ENCODE measurements at places on chromosomes 1 and 21.

- DNase-seq = peak; percentile 24
Measured at GRCh38 chr1:155910621-155911121, 478 bp downstream of the RIT1 start.

DNA sequence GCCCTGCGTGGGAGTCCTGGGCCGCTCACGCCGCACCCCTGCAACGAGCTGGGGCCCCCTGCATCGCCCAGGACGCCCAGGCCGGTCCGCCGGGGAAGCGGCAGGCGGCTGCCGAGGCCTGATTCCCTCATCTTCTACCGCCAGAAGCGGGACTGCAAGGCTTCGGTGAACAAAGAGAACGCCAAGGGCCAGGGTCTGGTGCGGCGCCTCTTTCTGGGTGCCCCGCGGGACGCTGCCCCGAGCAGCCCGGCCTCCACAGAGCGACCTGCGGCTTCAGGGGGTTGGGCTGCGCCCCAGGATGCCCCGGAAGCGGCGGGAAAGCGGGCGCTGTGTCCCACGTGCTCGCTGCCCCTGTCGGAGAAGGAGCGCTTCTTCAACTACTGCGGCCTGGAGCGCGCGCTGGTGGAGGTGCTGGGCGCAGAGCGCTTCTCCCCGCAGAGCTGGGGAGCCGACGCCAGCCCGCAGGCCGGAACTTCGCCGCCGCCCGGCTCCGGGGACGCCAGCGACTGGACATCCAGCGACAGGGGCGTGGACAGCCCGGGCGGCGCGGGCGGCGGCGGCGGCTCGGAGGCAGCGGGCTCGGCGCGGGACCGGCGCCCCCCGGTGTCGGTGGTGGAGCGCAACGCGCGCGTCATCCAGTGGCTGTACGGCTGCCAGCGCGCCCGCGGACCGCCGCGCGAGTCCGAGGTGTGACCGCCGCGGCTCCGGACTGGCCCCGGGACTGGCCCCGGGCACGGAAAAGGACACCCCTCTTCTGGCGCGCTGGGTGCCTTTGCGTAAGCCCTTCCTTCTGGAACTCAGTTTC is 2.7 kb downstream of the FAM110D start:
- no peak for DNase-seq

DNA sequence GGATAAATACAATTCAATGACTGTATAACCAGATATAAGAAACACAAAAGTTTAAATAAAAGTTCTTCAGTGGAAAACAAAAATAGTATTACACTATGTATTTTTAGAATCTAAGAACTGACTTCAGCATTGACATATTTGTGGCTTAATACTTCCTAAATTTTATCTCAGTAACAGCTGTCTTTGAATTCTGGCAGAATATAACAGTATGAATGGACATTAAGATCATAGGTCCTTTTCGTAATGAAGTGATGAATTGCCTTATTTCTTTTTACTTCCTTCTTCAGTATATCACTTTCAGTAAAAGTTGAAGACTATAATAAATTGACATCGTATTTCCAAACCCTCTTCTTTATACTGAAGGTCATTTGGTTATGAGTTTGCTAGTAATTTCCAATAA is 1030.0 kb downstream of the MRPL39 start:
- DNase-seq = no peak

DNA sequence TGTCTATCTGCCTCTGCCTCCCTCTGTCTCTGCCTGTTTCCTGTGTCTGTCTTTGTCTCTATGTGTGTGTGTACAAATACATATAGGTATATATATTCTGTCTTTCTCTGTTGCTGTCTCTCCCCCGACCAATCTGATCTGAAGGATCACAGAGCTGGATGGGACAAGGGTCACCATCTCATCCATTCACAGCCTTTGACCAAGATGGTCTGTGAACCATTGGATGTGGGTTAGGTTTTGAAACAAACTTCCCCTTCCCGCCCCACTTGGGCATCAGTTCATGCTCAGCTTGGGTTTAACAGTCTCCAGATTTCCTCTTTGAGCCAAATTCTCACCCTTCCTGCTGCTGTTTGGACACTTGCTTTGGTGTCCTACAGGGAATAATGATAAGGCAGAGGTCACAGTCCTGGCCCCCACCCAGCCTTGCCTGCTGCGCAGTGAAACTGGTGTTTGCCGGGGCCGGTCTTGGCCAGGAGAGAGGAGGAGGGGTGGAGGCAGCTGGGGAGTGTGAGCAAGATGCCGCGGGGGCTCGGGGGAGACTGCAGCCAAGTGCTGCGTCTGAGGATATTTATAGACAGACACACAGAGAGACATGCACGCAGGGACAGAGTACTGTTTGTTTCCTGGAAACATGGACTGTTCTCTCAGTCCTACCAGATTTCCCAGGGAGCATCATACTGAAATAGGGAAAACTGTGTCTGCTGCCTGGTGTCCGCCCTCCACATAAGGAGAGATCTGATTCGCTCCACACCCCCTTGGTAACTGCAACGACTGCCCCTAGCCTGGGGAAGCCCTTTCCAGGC is 27.0 kb upstream of the BTG2 start:
- peak; percentile 96 for DNase-seq

DNA sequence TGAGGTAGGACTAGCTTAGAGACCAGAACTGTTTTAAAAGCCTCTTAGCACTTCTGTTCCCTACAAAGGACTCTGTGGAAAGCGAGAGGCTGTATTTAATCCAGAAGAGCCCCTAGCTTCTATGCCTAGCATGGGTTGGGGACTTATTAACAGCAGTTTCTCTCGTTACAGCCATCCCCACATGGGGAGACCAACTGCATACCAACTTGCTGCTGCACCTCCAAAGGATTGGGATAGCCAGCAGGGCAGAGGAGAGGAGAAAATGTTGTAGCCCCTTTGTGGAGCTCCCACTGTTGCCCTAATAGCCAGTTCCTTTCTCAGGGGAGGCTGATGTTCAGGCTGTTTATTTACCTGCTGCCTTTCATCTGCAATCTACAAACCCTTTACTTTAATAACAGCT is 11.0 kb upstream of the CELSR2 start:
- DNase-seq = no peak

DNA sequence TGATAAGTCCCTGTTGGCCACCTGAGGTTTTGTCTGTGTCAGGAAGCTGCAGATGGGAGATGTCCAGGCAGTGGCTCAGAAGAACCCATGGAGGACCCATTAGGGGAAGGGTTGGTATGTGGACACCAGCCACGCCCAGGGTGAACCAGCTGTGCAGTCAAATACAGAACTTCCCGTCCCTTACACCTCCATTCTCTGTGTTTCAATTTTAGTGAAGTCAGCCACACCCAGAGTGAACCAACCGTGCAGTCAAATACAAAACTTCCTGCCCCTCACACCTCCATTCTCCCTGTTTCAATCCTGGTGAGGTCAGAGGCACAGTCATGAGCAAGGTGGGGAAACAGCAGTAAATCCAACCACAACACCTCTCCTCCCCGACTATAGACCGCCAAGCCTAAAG is 27.4 kb downstream of the BACE2 start:
- DNase-seq = no peak

DNA sequence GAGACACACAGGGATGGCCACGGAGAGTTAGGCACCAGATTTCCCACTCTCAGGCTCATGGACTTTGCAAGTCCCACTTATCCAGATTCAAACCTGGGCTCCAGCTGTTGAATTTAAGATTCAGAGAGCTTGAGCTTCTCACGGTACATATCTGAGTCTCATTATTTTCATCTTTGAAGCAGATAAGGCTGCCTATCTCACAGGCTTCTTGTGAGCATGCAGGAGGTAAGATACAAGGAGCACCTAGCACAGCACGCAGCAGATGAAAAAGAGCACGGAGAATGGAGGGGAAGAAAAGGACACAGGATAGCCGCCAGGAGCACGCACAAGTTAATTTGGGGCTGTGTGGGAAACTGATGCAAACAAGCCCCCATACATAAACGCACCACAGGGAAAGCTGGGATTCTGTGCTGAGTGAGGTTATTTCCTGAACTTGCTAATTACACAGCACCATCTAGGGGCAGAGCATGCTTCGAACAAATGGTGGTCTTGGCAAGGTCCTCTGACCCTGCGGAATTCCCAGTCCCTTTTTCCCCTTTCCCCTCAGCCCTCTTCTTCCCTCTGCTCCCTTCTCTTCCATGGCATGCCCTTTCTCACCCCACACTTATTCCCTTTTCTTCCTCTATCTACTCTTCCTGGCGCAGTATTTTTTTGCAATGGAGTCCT is 134.7 kb upstream of the VANGL1 start:
- DNase-seq = peak; percentile 12

GRCh38 chr1:243407284-243408018 is 151.6 kb downstream of the SDCCAG8 start:
- DNase-seq = peak; percentile 18

All from foreskin melanocyte (primary cell).